Activated CD8-positive, alpha-beta T cell treated with anti-CD3 and anti-CD28 coated beads for 36 hours (primary cell): ENCODE measurements at places on chromosomes 2 and 18. TPM values are rescaled to one million over a fixed set of nuclear protein-coding genes. Genes with fewer than 3 reads are reported as not detected.

DNA sequence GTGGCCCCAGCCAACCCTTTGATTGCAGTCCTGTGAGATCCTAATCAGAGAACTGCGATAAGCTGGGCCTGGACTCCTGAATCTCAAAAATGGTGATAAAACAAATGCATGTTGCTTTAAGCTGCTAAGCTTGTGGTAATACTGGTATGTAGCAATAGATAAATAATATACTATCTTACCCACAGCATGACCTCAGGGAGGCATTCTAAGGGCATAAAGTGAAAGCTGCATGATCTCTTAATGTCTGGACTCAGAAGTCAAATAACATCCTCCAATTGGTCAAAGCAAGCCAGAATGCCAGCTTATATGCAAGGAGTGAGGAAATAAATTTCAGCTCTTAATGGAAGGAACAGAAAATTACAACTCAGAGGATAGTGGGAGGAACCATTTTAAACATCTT, 246.1 kb downstream of the FSIP2 start:
- H3K4me3 ChIP-seq, result no peak overlapping the region
- no peaks in the 10 kb centered on the region for H3K4me1 ChIP-seq
- no peak for DNase-seq
- no peaks in the 10 kb centered on the region for H3K36me3 ChIP-seq
- no peak overlapping the region for H3K27ac ChIP-seq

CKAP2L gene
- 24.5 TPM for total RNA-seq

DNA sequence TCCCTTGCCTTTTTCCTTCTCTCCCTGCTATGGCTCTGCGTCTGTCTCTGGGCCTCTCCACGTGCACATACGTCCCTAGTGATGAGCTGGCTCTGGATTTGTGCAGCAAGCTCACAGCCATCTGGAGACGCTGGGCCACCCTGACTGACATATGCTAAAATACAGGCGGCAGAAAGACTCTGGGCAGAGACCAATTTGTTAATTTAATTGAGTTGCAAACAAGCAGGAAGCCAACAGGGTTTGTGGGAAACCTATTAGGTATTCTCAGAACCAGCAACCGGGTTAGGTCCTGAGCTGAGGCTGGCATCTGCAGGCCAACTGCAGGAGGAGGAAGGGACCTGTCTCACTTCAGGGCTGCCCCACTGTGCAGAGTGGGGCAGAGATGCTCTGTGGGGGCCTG, 53.5 kb upstream of the SMAD2 start:
- H3K36me3 ChIP-seq, result no peaks in the 10 kb centered on the region
- H3K27ac ChIP-seq, result no peak overlapping the region
- H3K27me3 ChIP-seq, result no peaks in the 10 kb centered on the region
- no peak for DNase-seq
- no peaks in the 10 kb centered on the region for H3K4me1 ChIP-seq

DNAJC5G gene
- total RNA-seq, result not detected

GRCh38 chr2:70743677-70744076, 24.3 kb downstream of the ADD2 start:
- H3K27ac ChIP-seq, result no peak overlapping the region
- H3K4me1 ChIP-seq, result peaks cover 5% of the 10 kb centered on the region
- no peak for DNase-seq
- no peaks in the 10 kb centered on the region for H3K27me3 ChIP-seq

DNA sequence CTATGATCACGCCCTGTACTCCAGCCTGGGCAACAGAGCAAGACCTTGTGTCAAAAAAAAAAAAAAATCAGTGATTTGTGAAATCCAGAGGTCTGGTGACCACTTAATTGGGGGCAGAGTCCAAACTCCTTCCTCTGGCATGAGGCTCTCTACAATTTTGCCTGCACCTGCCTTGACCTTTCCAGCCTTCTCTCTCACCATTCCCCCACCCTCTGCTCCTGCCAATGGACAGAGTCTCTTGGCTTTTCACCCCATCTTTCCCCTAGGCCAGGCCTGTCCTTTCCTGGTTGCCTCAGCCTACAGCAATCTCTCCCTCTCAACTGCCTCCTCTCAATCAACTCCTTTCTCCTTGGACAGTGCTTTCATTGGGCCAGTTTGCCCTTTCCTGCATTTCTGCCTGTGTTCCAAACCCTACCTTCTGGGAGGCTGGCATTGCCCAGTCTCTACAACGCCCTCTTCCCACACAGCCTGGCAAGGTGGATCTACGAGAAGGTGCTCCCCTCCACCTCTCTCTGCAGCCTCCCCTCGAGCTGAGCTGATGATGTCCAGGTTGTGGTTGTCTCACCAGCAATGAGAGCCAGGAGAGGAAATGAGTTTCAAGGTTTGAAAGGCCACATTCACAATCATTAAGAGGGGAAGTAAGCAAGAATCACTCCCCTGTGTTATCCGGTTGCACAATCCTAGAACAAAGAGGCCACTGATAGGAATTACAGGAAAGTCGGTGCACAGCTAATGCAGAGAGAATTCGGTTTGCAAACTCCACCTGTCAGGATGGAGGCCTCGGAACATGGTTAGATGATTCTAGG, 39.5 kb upstream of the NPAS2 start:
- no peak overlapping the region for H3K27ac ChIP-seq
- H3K4me3 ChIP-seq, result no peak overlapping the region

MFSD6 gene
- total RNA-seq, result 31.5 TPM

CHRND gene
- total RNA-seq, result not detected

GRCh38 chr2:196309691-196310090, 138.3 kb upstream of the STK17B start:
- DNase-seq, result no peak
- no peak overlapping the region for H3K27ac ChIP-seq
- H3K27me3 ChIP-seq, result peaks cover 2% of the 10 kb centered on the region
- H3K36me3 ChIP-seq, result no peaks in the 10 kb centered on the region
- no peaks in the 10 kb centered on the region for H3K4me1 ChIP-seq
- H3K4me3 ChIP-seq, result no peak overlapping the region

GRCh38 chr2:109613081-109613921, 465 bp downstream of the SEPTIN10 start:
- peaks cover 63% of the 10 kb centered on the region for H3K27me3 ChIP-seq
- no peak for DNase-seq
- H3K4me1 ChIP-seq, result peaks cover 14% of the 10 kb centered on the region
- H3K27ac ChIP-seq, result no peak overlapping the region
- H3K4me3 ChIP-seq, result peak overlapping the region; percentile 65
- H3K36me3 ChIP-seq, result peaks cover 2% of the 10 kb centered on the region

GRCh38 chr18:59718108-59718463, 20.9 kb upstream of the CCBE1 start:
- H3K27me3 ChIP-seq, result peaks cover 1% of the 10 kb centered on the region
- H3K27ac ChIP-seq, result no peak overlapping the region

HOXD12 gene
- not detected for total RNA-seq

GRCh38 chr2:239368321-239368720, 32.5 kb downstream of the HDAC4 start:
- DNase-seq, result no peak
- no peaks in the 10 kb centered on the region for H3K27me3 ChIP-seq
- H3K27ac ChIP-seq, result no peak overlapping the region
- peaks cover 26% of the 10 kb centered on the region for H3K4me1 ChIP-seq

DNA sequence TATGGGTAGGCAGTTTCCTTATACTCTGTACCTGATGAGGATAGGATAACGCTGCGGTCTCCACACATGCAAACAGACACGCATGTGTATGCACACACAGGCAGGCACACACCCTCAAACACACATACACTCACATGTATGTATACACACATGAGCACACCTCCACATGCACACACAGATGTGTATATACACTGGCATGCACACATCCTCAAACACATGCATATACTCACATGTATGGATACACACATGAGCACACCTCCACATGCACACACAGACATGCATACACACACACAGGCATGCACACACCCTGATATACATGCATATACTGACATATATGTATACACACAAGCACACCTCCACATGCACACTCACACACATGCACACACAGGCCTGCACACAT, 267.8 kb upstream of the HDAC4 start:
- DNase-seq, result no peak
- H3K27me3 ChIP-seq, result no peaks in the 10 kb centered on the region
- no peak overlapping the region for H3K4me3 ChIP-seq
- no peak overlapping the region for H3K27ac ChIP-seq

COLEC12 gene
- total RNA-seq, result not detected

SPDYA gene
- 1.3 TPM for total RNA-seq

DNA sequence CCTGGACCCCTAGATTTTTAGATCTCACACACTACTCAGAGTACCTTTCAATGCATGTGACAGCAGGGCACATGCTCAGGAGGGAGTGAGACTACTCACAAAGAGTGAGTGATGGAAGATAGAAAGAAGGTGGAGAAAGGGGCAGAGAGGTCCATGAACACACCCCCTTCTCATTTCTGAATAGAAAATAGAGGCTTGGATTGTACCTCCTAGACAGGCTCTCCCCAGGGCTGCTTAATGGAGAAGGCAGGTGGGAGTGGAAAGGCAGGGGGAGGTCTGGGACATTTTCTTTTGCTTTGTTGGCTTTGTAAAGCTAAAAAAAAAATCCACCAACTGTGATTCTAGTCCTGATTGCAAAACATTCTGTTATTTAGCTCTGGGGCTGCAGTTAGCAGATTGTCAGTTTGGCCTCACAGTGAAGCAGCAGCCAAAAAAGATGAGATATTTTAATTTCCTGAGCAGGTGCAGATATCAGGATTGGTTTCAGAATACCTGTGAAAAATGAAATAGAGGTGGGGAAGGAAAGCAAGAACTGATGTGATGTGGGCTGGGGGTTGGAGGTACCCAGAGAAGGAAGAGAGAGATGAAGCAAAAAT, 119.3 kb upstream of the GYPC start:
- no peak overlapping the region for H3K27ac ChIP-seq
- no peak for DNase-seq
- no peak overlapping the region for H3K4me3 ChIP-seq
- peaks cover 5% of the 10 kb centered on the region for H3K4me1 ChIP-seq
- no peaks in the 10 kb centered on the region for H3K36me3 ChIP-seq

PROKR1 gene
- total RNA-seq, result not detected

- no peak overlapping the region for H3K27ac ChIP-seq
- peaks cover 29% of the 10 kb centered on the region for H3K36me3 ChIP-seq
- peaks cover 10% of the 10 kb centered on the region for H3K4me1 ChIP-seq
- H3K4me3 ChIP-seq, result no peak overlapping the region
- no peaks in the 10 kb centered on the region for H3K27me3 ChIP-seq
Observed at GRCh38 chr2:165905854-165906253, 47.7 kb downstream of the TTC21B start.

GRCh38 chr2:127069003-127069402, 38.0 kb downstream of the BIN1 start:
- no peak for DNase-seq
- no peak overlapping the region for H3K4me3 ChIP-seq
- peaks cover 25% of the 10 kb centered on the region for H3K36me3 ChIP-seq
- H3K4me1 ChIP-seq, result peaks cover 44% of the 10 kb centered on the region

GRCh38 chr2:232420463-232421188, 14.0 kb downstream of the ALPG start:
- H3K4me3 ChIP-seq, result peak overlapping the region; percentile 29
- no peaks in the 10 kb centered on the region for H3K36me3 ChIP-seq
- peaks cover 5% of the 10 kb centered on the region for H3K4me1 ChIP-seq
- H3K27ac ChIP-seq, result no peak overlapping the region

GRCh38 chr2:171297956-171298355, 135.8 kb downstream of the METTL8 start:
- H3K27ac ChIP-seq, result no peak overlapping the region
- H3K36me3 ChIP-seq, result no peaks in the 10 kb centered on the region
- H3K4me1 ChIP-seq, result no peaks in the 10 kb centered on the region
- no peaks in the 10 kb centered on the region for H3K27me3 ChIP-seq
- no peak for DNase-seq
- no peak overlapping the region for H3K4me3 ChIP-seq
